ENCODE measurements at places on chromosomes 1 and 21. TPM values are rescaled to one million over a fixed set of nuclear protein-coding genes. Genes with fewer than 3 reads are reported as not detected.
A peak's percentile ranks its signal among the peaks of the same experiment; 100 is the strongest.

The SPRR2F gene
- not detected for total RNA-seq

The OR14K1 gene
- not detected for total RNA-seq

The CD2 gene
- total RNA-seq, result 152 TPM

The PLEKHN1 gene
- 3.4 TPM for total RNA-seq

- DNase-seq, result no peak
Observed at GRCh38 chr1:247639381-247639981, 34.1 kb downstream of the OR2G3 start.

- DNase-seq, result no peak
Observed at GRCh38 chr1:118077331-118078045, 107.5 kb downstream of the SPAG17 start.

DNA sequence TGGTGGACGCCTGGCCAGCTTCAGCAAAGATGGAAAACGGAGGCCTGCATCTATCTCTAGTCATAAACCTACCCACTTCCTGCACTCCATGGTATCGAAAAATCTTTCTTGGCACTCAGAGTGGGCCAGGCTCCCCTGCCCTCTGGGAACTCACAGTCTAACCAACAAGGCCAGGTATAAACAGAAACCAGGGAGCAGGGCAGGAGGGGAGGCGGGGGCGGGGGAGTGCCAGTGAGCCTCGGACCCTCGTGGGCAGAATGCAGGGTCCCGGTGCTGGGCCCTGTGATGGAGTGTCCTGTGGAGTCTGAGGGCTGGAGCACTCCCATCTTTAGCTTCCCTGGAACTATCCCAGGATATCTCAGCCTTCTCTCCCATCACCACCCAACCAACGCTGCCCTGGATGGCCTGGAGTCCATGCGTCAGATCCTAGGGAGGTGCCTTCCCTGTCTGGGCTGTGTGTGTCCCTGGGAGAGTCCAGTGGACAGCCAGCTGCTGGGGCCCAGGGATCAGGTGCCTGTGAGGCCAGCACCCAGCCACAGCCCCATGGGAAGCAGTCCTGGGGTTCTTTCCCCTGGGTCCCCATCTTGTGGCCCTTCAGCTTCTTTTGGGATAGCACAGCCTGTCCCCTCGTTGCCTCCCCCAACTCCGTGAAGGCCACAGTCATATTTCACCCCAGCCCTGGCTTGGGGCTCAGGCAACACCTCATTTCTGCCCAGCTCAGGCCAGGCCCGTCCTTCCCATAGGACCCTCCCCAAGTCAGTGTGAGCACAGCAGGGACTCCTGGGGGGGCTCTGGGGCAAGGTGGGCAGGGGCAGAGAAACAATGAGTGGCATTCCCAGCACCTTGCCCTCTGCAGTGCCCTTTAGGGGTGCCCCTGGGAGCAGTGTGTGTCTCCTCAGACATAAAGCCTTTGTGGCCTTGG is 1.1 kb upstream of the EPS8L3 start:
- DNase-seq, result peak; percentile 6

DNA sequence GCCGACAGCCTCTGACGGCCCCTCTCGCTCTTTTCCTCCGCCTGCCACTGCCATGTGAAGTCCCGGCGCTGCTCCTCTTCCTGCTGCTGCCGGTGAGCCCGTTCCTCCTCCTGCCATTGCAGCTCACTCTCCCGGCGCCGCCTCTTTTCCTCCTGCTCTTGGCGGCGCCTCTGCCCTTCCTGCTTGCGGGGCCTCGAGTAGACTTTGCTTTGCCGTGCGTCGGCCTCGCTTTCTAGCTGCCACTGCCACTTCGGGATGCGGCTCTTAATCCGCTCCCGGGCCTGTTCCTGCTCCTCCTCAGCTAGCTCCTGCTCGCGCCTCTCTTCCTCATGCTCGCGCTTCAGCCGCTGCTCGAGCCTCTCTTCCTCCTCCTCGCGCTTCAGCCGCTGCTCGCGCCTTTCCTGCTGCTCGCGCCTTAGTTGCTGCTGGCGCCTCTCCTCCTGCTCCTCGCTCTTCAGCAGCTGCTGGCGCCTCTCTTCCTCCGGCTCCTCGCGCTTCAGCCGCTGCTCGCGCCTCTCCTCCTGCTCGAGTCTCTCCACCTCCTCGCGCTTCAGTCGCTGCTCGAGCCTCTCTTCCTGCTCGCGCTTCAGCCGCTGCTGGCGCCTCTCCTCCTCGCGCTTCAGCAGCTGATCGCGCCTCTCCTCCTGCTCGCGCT is 4.3 kb downstream of the TCHH start:
- no peak for DNase-seq

- DNase-seq, result no peak
Observed at GRCh38 chr1:31869449-31869848, 53.6 kb upstream of the SPOCD1 start.

DNA sequence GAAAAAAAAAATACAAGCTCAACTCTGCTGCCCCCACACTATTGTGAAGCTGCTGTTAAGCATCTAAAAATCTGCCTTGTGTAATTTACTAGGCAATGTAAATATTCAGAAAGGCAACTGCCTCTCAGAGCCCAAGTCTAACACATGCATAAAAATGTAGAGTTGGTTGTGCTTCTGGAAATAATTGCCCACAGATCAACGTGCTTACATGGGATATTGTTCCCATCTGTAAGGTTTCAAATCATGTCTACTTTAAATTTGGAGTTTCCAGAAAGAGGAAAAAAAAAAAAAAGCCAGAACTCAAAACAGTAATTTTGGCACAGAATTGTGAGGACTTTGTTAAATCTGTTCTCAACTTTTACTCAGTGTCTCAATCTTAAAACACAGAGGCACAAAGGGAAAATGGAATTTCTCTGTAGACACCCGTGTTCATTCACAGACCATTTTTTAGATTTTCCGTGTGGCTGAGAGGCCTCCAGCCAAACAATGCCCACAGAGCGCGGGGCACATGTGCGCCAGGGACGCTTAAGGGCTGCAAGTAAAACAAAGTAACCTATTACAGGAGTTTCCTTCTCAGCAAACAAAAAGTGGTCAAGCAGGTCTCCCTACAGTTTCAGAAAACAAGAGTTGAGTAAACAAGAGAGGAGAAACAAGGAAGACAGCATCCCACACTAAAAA is 115.5 kb downstream of the RERE start:
- no peak for DNase-seq

DNA sequence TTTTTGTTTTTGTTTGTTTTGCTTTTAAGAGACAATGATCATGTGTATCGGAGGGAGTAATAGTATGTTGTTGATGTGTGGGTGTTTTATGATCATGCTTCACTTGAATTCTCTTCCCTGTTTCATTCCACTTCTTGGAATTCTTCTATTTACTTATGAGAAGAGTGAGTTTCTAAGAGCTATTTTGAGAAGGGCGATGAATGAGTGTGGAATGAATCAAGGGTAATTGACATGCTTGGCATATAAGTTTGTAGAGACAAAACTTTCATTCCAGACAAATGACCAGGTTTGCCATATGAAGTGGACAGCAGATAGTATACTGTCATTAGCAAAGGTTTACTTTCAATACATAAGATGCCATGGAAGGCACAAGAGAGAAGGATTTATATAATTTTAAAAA is 42.3 kb upstream of the PDC start:
- no peak for DNase-seq

DNA sequence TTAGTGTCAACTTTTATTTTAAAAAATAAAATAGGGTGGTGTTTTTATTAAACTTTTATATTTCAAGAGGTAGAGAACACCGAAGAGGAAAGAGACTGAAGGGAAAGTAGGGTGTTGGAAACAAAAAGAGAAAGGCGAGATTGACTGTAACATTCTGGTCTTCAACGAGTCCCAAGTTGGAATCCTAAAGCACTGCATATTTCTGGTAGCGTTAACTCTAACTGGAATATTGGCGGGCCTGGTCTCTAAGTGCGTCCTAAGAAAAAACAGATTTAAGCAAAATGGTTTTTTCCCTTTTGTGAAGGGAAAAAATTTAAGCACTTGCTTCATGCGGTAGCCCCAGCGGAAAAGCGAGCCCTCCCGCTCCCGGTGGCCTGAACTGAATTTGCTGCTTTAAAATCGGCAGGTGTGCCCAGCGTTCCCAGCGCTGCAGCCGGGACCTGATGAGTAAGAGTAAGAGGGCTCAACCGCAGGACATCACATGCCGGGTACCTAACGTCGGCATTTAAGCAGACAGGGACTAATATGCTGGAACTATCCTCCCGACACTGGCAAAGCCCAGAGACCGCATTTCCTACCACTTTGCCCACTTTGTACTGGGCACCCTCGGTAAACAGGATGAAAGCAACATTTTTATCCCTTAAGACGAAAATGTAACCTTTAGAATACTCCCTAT is 30.5 kb upstream of the NFIA start:
- DNase-seq, result no peak

DNA sequence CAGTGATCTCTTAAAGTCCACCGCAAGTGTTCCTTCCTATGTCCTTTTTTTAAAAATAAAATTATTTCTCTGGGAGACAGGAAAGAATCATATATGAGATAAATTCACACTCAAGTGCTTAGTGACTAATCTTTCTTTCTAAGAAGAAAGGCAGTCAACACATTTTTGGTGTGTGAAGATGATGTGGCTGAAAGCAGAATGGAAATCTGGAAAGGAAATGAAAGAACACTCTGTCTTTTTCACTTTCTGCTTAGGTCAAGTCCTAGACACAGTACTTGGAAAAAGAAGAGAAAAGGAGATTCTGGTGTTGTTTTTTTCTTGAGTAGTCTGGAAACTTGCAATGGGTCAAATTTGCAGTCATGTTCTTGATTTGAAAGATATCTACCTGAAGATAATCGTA is 45.5 kb upstream of the PRRX1 start:
- DNase-seq, result no peak

GRCh38 chr1:27938488-27938887 is 3.7 kb downstream of the SMPDL3B start:
- DNase-seq, result no peak

DNA sequence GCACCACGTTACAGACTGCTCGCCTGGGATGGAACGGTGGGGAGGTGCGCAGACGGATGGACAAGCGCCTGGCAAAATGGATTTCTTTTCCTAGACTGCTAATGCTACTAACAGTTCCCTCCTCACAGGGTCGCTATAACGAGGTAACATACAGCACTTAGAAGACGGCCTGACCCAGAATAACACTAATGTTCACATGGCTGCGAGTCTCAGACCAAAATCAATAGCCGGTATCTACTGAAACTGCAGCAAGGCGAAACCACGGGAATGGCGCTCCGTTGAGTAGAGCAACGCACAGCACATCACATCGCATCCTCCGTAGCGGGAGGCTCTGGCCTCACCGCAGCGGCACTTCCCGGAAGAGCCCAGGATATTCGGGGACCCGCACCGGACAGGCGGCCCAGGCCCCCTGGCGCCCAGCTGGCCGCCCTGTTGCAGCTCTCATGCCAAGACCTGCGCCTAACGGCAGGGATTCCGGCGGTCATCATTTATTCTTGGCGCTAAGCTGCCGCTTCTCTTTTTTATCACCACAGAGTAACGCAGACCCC is 46.6 kb downstream of the VPS26C start:
- peak; percentile 37 for DNase-seq

GRCh38 chr1:59044535-59045121 is 252.3 kb upstream of the FGGY start:
- DNase-seq, result no peak

DNA sequence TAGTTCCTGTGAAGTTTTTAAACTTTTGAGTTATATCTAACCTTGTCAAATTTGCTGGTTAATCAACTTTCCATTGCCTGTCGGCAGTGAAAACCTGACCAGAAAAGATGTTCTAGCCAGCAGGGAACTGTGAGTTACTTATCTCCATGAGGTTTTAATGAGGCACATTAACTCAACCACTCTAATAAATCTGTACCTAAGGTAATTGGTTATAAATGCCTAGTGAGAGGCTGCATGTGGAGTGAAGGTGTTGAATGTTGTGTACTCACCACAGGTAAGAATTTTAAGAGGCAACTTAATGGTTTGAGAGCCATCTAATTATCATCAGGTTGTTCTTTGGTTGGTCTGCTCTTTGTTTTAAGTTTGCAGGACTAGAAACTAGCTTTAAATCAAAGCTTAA is 138.4 kb upstream of the LHX8 start:
- no peak for DNase-seq

GRCh38 chr1:78437941-78438340 is 52.8 kb upstream of the PTGFR start:
- DNase-seq, result no peak

GRCh38 chr1:247294282-247294681 is 37.4 kb downstream of the ZNF496 start:
- DNase-seq, result no peak
